ENCODE measurements at places on chromosomes 16 and 17. TPM values are rescaled to one million over a fixed set of nuclear protein-coding genes. Genes with fewer than 3 reads are reported as not detected.

- no peak overlapping the region for H3K27ac ChIP-seq
- H3K36me3 ChIP-seq: no peaks in the 10 kb centered on the region
- no peaks in the 10 kb centered on the region for H3K27me3 ChIP-seq
- H3K4me1 ChIP-seq: no peaks in the 10 kb centered on the region
Measured at GRCh38 chr17:65163990-65164495, 26.9 kb downstream of the RGS9 start.

DNA sequence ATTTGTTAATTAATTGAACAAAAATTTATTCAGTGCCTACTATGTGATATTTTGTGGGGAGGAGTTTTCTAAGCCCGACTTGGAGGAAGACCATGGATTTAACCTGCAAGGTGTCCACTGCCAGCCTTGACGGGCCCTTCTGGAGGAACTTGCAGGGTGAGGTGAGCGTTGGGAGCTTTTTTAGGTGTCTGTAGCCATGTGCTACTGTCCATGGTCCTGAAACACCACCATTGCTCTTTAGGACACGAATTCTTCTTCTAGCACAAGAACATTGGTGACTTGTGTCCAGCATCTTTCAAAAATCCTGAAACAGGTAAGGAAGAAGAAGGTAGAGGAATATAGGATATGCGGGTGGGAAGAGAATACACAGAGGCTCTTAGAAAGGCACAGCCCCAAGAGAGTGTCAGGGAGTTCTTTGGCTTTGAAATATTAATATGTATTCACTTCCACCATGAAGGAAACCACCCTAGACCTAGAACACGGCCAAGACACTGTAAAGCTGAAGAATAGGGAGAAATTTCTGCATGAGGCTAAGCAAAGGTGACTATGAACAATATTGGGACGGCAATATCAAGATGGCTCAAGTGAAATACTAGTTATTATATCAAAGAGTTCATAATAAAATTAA lies 27.9 kb upstream of the OR4D1 start:
- no peak overlapping the region for H3K27ac ChIP-seq
- no peaks in the 10 kb centered on the region for H3K27me3 ChIP-seq
- H3K4me3 ChIP-seq: no peak overlapping the region
- DNase-seq: no peak

- H3K27me3 ChIP-seq: no peaks in the 10 kb centered on the region
- DNase-seq: no peak
- no peaks in the 10 kb centered on the region for H3K36me3 ChIP-seq
- H3K4me3 ChIP-seq: no peak overlapping the region
Measured at GRCh38 chr16:68782198-68783174, 45.4 kb downstream of the CDH1 start.

DNA sequence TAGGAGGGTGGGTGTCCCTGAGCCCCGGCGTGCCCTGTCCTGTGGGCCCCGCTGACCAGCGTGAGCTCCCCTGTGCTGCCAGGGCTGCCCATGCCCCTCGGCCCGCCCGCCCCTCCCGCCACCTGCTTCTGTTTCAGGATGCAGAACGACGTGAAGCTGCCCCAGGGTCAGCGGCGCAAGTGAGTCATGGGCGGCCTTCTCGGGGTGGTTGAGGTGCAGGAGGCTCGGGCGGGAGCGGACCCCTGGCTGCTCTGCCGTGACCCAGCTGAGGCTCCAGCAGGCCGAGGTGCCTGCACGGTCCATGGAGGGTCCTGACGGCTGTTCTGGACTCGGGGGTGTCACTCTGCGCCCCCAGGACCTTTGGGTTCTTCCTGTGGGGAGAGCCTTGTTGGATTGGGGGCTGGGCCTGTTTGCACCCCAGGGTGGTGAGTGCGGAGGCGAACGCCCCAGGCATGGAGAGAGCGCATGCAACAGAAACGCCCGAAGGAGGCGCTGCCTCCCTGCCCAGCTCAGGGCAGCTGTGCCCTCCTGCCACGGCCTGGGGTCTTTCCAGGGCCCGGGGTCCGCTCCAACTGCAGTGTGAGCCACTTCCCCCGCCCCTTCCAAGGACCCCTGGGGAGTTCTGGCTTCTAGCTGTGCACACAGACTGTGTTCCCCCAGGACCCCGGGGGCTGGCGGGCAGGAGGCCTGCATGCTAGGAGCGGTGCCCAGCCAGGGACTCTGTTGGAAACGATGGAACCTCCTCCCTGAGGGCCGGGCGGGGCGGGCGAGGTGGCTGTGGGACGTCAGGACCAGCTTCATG lies 4.0 kb downstream of the SLC25A10 start:
- H3K36me3 ChIP-seq: no peaks in the 10 kb centered on the region
- H3K27ac ChIP-seq: no peak overlapping the region
- H3K27me3 ChIP-seq: no peaks in the 10 kb centered on the region
- no peak for DNase-seq

DNA sequence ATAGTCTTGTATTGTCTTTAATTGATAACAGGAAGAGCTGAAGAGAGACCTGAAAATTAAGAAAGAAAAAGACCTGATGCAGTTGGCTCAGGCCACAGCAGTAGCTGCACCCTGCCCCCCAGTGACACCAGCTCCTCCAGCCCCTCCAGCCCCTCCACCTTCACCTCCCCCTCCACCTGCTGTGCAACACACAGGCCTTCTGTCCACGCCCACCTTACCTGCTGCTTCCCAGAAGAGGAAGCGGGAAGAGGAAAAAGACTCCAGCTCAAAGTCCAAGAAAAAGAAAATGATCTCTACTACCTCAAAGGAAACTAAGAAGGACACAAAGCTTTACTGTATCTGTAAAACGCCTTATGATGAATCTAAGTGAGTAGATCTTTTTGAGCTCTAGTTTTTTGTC lies 36.8 kb downstream of the C17orf58 start:
- DNase-seq: no peak
- no peaks in the 10 kb centered on the region for H3K27me3 ChIP-seq
- peaks cover 5% of the 10 kb centered on the region for H3K36me3 ChIP-seq
- H3K27ac ChIP-seq: no peak overlapping the region

DNA sequence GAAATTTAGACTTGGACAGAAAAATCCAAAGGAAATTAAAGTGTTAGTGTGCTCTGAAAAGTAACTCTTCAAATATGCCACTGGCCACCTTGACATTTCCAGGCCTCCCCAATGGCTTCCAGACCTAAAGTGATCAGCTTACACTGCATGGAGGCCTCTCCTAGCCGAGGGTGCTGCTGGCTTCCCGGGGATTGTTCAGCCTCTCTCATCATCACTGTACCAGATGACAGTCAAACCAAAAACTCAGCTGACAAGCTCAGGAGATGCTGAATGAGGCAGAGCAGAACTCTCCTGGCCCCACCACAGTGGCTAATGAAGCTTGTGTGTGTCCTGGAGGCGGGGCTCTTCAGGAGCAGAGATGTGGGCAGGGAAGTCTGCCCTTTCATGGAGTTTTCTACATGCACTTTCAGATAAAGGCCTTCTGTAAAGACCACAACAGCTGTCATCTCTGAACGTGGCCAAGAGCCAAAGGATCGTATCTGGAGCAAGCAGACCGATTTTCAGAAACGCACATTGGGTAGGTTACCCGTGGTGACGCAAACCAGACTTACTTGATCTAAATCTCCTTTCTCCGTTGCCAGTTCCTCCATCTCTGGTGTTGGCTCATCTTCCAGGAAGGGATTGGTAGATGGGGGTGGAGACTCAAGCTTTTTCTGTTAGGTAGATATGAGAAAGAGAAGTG lies 113.3 kb downstream of the VPS53 start:
- H3K27ac ChIP-seq: no peak overlapping the region
- H3K27me3 ChIP-seq: no peaks in the 10 kb centered on the region
- H3K36me3 ChIP-seq: peaks cover 24% of the 10 kb centered on the region
- no peak for DNase-seq
- no peaks in the 10 kb centered on the region for H3K4me1 ChIP-seq

The CSH1 gene
- total RNA-seq: not detected

- no peak overlapping the region for H3K4me3 ChIP-seq
- no peaks in the 10 kb centered on the region for H3K4me1 ChIP-seq
- no peaks in the 10 kb centered on the region for H3K36me3 ChIP-seq
- no peak overlapping the region for H3K27ac ChIP-seq
- no peaks in the 10 kb centered on the region for H3K27me3 ChIP-seq
- no peak for DNase-seq
Measured at GRCh38 chr17:41324180-41325075, 8.9 kb upstream of the KRTAP17-1 start.

DNA sequence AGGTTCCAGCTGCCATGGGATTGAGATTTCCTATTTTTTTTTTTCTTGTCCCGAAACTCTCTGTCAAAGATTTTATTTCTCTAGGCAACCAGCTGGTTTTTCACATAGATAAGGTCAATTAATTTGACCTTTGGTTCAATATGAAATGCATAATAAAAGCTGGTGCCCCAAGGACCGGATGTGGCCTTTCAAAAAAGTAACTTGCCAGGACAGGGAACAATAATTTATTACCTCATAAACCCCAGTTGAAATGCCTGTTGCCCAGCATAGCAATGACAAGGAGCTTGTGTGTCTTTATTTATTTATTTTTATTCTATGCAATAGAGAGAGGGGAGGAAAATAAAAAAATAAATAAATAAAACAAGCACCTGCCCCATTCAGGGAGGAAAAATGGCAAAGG lies 472.7 kb downstream of the KCNJ2 start:
- no peaks in the 10 kb centered on the region for H3K36me3 ChIP-seq
- no peak overlapping the region for H3K4me3 ChIP-seq
- DNase-seq: no peak
- H3K27ac ChIP-seq: no peak overlapping the region
- no peaks in the 10 kb centered on the region for H3K27me3 ChIP-seq
- H3K4me1 ChIP-seq: no peaks in the 10 kb centered on the region

DNA sequence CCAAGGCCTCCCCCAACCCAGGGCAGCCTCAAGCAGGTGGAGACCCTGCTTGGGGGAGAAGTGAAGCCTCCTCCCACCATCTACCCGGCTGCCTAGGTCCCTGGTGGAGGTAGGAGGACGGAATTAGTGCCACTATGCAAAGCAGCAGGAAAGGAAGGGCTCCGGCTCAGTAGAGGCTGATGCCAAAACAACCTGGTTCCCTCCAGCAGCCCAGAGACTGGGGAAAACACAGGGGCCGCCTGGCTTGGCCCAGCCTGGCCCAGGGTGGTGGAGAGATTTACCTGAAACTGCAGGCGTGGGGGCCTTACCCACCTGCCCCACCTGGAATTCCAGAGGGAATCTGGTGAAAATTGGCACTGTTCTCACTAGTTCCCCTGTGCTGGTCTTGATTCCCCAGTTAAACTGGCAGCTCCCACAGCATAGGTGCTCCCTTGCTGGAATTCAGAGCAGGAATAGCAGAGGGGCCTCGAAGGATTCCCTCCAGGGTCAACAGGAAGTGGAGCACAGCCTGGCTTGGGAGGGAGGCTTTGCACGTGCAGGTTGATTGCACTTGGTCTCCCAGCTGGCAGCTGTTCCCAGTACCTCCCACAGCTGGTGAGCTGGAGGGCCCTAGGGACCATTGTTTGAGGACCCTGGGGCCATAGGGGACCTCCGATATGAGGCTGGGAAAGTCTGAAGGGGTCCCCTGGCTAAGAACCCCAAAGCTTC lies 4.5 kb downstream of the CD79B start:
- DNase-seq: no peak
- no peaks in the 10 kb centered on the region for H3K36me3 ChIP-seq
- no peak overlapping the region for H3K4me3 ChIP-seq
- H3K4me1 ChIP-seq: no peaks in the 10 kb centered on the region
- no peak overlapping the region for H3K27ac ChIP-seq
- no peaks in the 10 kb centered on the region for H3K27me3 ChIP-seq

GRCh38 chr16:49643429-49644144 lies 212.3 kb downstream of the ZNF423 start:
- no peak for DNase-seq
- peaks cover 22% of the 10 kb centered on the region for H3K4me1 ChIP-seq

The TNFRSF13B gene
- total RNA-seq: not detected

DNA sequence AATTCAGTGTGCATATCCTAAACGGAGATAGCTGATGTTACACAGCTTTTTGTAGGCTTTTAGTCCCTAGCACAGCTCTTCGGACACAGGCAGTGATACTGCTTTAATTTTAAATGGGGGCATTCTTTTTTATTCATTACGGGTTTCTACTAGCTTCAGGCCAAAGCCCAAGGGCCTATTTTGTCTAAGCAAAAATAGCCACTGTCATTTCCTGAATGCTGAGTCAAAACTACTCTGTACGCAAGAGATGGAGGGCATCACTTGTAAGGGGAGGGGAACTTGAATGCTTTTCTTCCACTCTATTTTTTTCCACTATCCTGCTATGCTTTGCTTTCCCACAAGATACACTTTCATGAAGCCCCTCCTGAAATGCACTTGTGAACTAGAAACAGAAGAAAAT lies 360.7 kb downstream of the PMP22 start:
- no peak for DNase-seq
- H3K27ac ChIP-seq: no peak overlapping the region
- H3K27me3 ChIP-seq: no peaks in the 10 kb centered on the region

GRCh38 chr17:82244413-82245133 lies 15.7 kb downstream of the SLC16A3 start:
- H3K4me3 ChIP-seq: no peak overlapping the region
- peaks cover 55% of the 10 kb centered on the region for H3K4me1 ChIP-seq
- H3K27me3 ChIP-seq: no peaks in the 10 kb centered on the region
- peaks cover 52% of the 10 kb centered on the region for H3K36me3 ChIP-seq
- H3K27ac ChIP-seq: no peak overlapping the region

DNA sequence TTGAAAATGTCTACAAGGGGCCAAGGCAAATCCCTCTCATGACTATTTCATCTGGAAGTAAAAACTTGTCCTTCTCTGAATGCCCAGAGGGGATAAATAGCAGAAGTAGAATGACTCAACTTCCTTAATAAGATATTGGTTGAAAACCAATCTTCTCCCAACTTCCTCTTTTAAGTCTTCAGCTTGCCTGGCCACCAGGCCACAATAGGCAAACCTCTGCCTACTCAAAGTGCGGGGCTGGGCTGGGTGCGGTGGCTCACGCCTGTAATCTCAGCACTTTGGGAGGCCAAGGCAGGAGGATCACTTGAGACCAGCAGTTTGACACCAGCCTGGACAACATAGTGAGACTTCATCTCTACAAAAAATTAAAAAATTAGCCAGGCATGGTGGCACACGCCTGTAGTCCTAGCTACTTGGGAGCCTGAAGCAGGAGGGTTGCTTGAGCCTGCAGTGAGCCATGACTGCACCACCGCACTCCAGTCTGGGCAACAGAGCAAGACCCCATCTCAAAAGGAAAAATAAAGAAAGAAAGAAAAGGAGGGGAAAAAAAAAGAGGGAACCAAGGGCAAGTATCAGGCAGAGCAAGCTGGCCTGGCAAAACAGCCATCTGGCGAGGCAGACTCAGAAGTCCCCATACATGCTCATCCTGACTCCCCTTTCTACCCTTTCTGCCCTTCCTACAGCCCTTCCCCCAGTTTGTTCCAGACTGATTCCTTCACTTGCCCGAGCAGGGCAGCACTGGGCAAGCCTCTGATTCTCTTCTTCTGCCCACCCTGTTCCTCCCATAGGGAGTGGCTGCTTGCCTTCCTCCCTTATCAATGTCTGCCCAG lies 20.6 kb downstream of the MAP3K14 start:
- no peaks in the 10 kb centered on the region for H3K36me3 ChIP-seq
- H3K27me3 ChIP-seq: no peaks in the 10 kb centered on the region
- H3K4me3 ChIP-seq: no peak overlapping the region
- DNase-seq: no peak
- peaks cover 91% of the 10 kb centered on the region for H3K4me1 ChIP-seq
- no peak overlapping the region for H3K27ac ChIP-seq

DNA sequence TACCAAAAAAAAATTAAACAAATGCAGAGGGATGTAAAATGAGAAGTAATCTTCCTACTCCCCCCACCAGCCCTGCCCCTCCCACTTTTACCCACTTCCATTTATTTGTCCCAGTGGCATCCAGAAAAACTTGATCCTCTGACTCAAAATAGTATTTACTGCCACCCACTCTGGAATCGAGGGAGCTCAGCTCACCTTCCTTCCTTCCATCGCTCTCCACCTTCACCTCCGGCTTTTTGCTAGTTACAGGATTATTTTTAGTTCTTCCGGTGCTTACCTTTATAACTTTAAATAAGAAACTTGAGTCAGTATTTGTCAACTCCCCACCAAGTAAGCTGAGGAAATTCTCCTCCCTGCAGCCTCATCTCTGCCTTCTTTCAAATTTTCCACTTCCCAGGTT lies 94.9 kb downstream of the AMFR start:
- no peaks in the 10 kb centered on the region for H3K4me1 ChIP-seq
- no peak overlapping the region for H3K4me3 ChIP-seq
- H3K27me3 ChIP-seq: no peaks in the 10 kb centered on the region
- no peak for DNase-seq
